ENCODE measurements at places on chromosomes 4 and X. TPM values are rescaled to one million over a fixed set of nuclear protein-coding genes. Genes with fewer than 3 reads are reported as not detected.
A peak's percentile ranks its signal among the peaks of the same experiment; 100 is the strongest.

- H3K27ac ChIP-seq: no peak overlapping the region
- no peak overlapping the region for H3K4me3 ChIP-seq
- no peak for DNase-seq
- H3K27me3 ChIP-seq: no peaks in the 10 kb centered on the region
- H3K4me1 ChIP-seq: peaks cover 22% of the 10 kb centered on the region
Observed at GRCh38 chr4:1296324-1297022, 6.8 kb downstream of the MAEA start.

GRCh38 chrX:153687121-153688039 is at the start of gene SLC6A8:
SLC6A8 (plus strand) TSS chrX:153687926; CDS start chrX:153688575, 649 bp downstream.
- peaks cover 50% of the 10 kb centered on the region for H3K4me1 ChIP-seq
- peak within 1 kb of the TSS; percentile 29 for H3K4me3 ChIP-seq
- peak within 1 kb of the TSS; percentile 84 for H3K27ac ChIP-seq
- peaks cover 29% of the 10 kb centered on the region for H3K36me3 ChIP-seq
- DNase-seq: peak; percentile 85
- H3K27me3 ChIP-seq: no peaks in the 10 kb centered on the region

DNA sequence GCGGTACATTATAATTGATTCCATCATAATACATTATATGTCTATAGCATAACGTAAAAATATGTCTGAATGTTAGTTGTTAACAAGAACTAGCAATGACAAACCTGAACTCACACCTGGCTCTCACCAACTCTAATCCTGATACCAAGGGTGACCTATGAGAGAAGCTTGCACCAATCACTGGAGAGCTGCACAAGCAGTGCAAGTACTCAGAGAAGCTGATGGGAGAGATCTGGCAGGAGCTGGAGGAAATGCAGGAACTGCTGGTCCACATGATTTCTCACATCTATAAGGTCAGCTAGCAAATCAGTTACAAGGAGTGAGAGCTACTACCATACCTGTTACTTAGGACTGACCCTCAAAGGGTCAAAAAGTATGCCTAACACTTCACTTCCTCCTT is 74.8 kb downstream of the RAB28 start:
- H3K27ac ChIP-seq: no peak overlapping the region
- H3K4me1 ChIP-seq: no peaks in the 10 kb centered on the region
- no peaks in the 10 kb centered on the region for H3K27me3 ChIP-seq
- H3K4me3 ChIP-seq: no peak overlapping the region
- no peaks in the 10 kb centered on the region for H3K36me3 ChIP-seq
- no peak for DNase-seq

- H3K36me3 ChIP-seq: no peaks in the 10 kb centered on the region
- no peak overlapping the region for H3K27ac ChIP-seq
- H3K4me3 ChIP-seq: no peak overlapping the region
- no peak for DNase-seq
Observed at GRCh38 chr4:76639288-76639687, 204.3 kb downstream of the SHROOM3 start.

Gene ASB5
- total RNA-seq: not detected

All from spinal cord (tissue), 10 donors.